ENCODE measurements at places on chromosomes 2 and 18.

- DNase-seq = no peak
These were observed 105.7 kb upstream of the GPC1 start for GRCh38 chr2:240329778-240330177.

- no peak for DNase-seq
These were observed 15.8 kb upstream of the VWC2L start for GRCh38 chr2:214395040-214395439.

DNA sequence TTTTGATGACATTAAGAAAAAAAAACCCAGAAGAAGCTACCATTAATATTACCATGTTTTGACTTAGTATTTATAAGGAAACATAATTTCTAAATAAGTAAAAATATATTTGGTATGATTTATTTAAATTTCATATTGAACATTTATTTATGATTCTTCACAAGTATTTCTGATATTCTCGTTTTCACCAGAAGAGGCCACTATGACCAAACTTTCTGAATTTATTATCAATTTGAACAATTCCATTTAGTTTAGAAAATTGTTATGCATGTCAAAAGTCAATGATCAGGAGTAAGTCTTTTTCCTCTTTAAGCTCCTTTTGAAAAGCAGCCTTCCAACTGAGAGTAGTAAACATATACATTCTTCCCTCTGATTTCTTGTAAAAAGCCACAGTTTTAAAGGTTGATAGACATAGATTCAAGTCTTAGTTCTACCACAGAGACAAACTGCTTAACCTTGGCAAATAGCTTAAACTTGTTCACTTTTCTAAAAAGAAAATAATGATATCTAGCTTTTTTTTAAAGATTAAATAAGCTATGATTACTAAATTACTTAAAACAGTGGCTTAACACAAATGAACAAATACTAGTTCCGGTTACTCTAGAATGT lies 329.9 kb downstream of the TRIB2 start:
- peak; percentile 7 for DNase-seq

GRCh38 chr2:217979151-217979811 lies 23.5 kb downstream of the TNS1 start:
- DNase-seq = no peak

- peak; percentile 94 for DNase-seq
These were observed at the start of gene ALK for GRCh38 chr2:29921560-29921915. ALK (minus strand) TSS chr2:29921586; CDS start chr2:29920659, 927 bp downstream.

- DNase-seq = no peak
These were observed 187.3 kb upstream of the MSH6 start for GRCh38 chr2:47595687-47596086.

GRCh38 chr2:68643011-68643873 lies at the start of gene PROKR1:
PROKR1 (plus strand) TSS chr2:68643579; CDS start chr2:68645822, 2,243 bp downstream.
- peak; percentile 72 for DNase-seq

DNA sequence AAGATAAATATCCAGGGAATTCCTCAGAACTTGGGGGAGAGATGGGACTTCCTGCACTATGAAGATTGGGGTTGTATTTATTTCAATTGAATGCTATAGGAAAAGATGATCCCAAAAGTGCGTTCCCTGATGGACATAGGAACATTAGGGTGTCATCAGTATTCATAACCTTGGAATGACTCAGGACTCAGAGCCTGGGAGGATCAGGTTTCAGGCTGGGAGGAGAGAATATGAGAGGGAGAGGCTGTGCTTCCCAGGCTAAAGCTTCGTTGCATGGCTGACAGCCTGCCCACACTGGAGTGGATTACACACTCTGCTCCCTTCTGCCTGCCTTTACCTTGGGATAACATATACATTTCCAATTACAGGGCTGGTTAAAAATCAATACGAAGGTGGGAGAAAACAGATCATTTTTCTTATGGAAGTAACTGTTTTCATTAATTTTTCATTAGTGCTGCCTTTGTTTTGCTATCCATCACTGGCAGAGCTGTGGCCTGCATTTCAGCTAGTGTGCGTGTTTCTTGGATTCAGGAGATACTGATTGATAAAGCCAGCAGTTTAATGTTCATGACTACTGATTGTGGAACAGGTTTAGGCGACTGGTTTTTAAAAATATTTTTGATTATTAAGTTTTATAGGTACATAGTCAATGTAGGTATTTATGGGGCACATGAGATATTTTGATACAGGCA lies 118.7 kb downstream of the KCTD1 start:
- peak; percentile 90 for DNase-seq

DNA sequence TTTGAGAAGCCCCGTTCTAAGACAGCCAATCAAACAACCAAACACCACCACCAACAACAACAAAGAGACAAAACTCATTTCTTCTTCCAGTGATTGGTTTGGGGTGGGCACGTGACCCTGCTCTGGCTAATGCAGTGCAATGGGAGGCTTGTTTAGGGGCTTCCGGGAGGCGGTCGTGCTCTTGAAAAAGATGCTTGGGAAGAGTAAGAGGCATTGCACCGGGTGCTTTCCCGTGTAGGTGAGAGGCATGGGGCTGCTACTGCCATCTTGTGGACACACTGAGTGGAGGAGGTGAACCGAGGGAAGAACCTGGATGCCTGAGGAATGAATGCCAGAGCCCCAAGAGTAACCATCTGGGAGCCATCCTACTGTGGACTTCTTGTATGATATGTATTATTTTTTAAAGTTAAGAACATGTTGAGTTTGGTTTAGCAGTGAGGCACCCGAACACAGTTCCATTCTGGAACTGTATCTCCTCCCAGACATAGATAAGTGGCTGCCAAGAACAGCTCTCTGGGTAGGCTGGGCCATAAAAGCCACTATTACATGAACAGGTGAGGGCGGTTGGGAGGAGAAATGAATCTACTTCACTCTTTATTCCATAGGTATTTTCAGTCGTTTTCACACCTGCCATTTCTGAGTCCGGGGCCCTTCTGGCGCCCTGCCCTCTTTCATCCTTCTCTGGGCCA lies 19.1 kb upstream of the ARHGAP25 start:
- peak; percentile 74 for DNase-seq

- peak; percentile 33 for DNase-seq
These were observed 9.6 kb downstream of the CYB5A start for GRCh38 chr18:74281980-74282754.

DNA sequence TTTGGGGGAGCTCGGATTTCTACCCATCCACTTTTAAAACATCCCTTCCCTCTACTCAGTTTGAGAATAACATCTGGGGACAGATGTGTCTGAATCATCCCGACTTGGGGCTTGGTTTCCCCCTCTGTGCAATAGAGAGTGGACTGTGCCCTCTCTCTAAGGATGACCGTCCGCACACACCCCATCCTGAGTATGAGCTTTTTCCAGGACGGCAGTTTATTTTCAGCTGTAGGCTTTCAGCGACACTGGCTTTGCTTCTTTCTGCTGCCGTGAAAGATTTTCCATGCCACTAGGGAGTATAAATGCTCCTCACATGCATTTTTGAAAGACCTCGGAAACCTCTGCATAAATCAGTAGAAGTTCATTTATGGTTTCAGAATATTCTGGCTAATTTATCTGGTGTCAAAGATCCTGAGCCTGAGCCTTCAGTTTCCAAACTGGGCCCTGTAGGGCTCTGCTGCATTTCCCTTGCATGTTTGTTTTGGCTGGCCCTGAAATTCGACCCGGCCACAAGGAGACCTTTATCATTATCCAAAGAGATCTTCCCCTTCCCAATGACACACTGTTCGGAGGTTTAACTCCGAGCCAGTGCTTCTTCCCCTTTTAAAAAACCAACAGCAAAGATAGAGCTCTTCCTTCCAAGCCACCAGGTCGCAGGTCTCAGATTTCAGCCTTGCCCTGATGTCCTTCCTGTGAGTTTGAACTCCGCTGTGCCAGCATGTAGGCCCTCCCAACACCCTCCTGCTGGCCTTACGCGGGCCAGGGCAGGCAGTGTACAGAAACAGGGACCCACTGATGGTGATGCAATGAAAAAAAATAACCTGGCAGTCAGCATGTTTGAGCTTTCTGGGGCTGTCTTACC lies 53.3 kb downstream of the FECH start:
- no peak for DNase-seq

- no peak for DNase-seq
These were observed 34.3 kb upstream of the RMP24 start for GRCh38 chr18:35938158-35938557.

GRCh38 chr2:145654746-145655145 lies 1134.8 kb upstream of the ZEB2 start:
- DNase-seq = no peak

GRCh38 chr2:238251986-238252385 lies 12.1 kb upstream of the HES6 start:
- DNase-seq = no peak

DNA sequence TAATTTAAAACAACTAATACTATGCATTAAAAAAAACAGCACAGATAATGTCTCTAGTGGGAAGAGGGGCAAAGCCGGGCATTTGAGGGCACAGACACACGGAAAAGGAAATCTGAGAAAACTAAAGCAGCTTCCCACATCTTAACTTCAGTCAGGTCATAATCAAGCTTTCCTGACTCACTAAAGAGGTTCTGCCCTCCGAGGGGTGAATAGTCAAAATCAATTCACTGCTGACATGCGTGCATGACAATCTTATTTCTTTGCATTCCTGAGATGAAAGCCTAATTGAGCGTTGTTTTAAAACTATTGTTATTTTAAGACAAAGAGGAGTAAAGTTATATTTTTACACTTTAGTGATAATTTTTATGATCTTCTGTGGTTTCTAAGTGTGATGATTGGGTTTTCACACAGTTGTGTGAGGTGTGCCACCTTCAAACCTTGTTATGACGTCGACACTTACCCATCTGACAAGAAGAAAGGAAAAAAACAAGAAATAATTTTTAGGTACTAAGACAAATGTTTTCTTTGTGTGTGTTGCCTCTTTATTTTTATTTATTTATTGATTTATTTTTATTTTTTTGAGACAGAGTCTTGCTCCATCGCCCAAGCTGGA lies 90.9 kb downstream of the GATA6 start:
- DNase-seq = no peak

DNA sequence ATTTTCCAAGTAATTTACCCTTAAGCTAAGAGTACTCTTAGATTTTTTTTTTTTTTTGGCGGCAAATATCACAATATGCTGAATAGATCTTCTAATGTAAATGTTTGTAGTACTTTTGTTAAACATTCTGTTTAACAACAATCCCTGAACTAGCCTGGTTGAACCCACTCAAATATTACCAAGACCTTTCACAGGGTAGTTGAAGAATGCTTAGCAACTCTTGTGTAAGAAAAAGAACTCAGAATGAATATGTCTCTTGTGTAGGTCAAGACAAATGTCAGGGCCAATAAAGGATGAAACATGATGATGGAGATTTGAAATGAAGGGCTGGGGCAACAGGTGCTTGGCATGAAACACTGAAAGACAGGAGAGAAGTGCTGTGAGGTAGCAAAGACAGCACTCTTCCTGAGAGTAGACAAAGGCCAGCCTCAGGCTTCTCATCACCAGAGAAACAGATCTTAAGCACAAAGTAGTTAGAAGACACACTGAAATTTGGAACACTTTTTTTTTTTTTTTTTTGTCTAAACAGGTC lies 597.3 kb downstream of the ERBB4 start:
- no peak for DNase-seq

GRCh38 chr2:46461011-46461674 lies 18.2 kb upstream of the TMEM247 start:
- DNase-seq = peak; percentile 82

- DNase-seq = no peak
These were observed 58.2 kb downstream of the KDM3A start for GRCh38 chr2:86499326-86499725.

DNA sequence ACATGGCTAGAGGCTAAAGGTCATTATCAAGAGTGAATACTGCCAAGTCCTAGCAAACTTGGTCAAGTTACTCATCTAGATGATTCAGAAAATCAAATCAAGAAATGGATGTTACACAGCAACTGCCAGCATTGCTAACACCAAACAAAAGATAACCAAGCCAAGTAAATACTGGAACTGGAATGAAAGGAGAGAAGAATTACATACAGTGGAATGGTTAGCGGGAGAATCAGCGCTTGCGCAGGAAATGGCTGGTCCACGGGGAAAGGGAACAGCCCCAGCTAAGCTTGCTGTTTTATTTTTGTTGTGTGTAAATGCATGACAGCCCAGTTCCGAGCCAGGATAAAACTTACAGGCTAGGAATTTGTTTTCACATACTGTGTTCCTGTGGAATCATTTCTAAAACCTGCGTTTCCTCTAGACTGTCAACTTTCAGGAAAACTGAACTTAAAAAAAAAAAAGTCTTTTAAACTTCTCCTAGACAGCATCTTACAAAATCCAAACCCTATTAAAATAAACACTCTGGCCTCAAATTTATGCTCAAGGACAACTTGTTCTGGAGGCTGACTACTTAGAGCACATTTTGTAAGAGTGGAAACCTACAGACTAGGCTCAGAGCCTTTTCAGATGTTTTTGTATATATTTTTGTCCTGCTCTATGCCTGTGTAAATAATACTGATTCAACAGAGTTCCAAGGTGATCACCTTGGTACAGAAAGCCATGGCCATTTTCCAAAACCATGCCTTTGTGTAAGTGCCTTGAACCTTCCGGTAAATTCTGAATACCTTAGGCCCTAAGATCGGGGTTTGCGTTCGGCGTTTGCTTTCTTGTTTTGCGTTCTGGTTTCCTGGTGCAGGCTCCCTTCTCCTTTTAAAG lies 30.7 kb upstream of the TXNDC2 start:
- no peak for DNase-seq

DNA sequence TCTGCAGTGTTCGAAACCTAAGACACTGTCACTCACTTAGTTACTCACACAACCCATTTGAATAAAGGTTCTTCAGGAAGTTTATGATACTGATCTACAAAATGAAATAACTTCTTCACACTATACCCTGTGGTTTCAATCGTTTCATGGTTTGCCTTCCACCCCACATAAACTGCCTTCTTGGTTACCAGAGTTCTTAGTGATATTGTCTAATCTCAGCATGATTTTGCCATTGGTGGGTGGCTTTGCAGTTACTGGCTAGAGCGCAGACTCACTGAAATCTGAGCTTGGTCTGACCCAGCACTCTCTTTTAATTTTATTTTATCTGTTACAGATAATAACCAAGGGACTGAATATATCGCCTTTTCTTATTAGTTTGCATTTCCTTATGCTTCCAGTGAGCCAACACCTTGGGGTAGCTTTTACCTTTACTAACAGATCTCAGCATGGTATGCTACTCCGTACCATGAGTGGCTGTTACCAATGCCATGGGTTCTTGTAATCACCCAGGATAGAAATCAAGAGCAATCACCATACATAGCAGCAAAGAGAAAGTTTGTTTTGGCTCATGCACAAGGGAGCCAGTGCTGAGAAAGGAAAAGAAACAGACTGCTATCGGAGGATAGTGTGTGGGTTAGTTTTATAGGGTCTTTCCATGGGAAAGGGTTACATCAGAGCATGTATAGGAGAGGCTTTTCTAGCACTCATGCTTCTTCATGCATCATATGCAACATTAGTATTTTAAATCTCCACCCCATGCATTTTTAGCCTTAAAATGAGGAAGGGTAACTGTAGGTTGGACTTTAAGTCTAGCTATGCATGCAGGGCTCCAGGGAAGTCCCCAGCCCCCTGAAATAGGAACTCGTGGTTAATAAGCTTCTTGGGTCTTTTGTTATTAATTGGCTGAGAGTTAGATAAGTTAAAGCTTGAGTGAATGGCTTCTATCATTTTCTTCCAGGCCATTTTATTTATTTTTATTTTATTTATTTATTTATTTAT lies 33.3 kb downstream of the ANXA4 start:
- DNase-seq = no peak
